Activated CD4-positive, alpha-beta memory T cell treated with anti-CD3 and anti-CD28 coated beads for 36 hours (primary cell): ENCODE measurements at places on chromosomes 4 and X. TPM values are rescaled to one million over a fixed set of nuclear protein-coding genes. Genes with fewer than 3 reads are reported as not detected.

The MMGT1 gene
- 21.4 TPM for total RNA-seq

The HELT gene
- total RNA-seq = not detected

The AFP gene
- not detected for total RNA-seq

The AMER1 gene
- 2.7 TPM for total RNA-seq

The RAB9B gene
- total RNA-seq = 0.57 TPM

The YY2 gene
- 0.78 TPM for total RNA-seq

DNA sequence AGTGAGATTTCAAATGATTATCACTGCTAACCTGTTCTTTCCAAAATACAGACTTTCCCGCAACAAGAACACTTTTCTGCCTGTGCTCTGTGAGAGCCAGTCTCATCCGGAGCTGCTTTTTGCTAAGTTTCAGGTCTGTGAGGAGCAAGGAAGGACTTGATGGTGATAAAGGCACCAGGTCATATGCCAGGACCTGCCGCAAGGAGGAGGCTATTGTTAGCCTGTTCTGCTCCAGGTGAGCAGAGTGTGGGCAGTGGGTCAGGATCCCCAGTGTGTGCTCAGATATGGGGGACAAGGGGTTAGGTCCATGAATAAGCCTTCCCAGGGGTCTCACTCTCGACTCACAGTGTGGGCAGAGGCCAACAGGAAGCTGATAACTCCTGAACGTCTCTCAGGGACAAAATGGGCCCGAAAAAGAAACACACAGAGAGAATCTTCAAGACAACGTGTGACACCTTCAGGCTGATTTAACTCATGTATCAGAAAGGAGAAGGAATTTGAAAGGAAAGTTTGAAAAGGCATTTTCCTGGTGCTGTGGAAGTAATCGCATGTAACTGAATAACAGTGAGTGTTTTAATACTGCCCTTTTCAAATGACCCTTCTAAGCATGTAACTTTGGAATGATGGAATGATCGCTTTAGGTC lies 57.7 kb upstream of the PDLIM3 start:
- H3K4me3 ChIP-seq = no peak overlapping the region
- no peaks in the 10 kb centered on the region for H3K36me3 ChIP-seq
- DNase-seq = no peak
- peaks cover 23% of the 10 kb centered on the region for H3K27me3 ChIP-seq
- peaks cover 5% of the 10 kb centered on the region for H3K4me1 ChIP-seq

GRCh38 chr4:37219242-37219641 lies 25.3 kb upstream of the NWD2 start:
- H3K4me3 ChIP-seq = no peak overlapping the region
- DNase-seq = no peak
- H3K36me3 ChIP-seq = no peaks in the 10 kb centered on the region
- no peaks in the 10 kb centered on the region for H3K27me3 ChIP-seq
- no peak overlapping the region for H3K27ac ChIP-seq
- H3K4me1 ChIP-seq = no peaks in the 10 kb centered on the region

GRCh38 chr4:106246441-106246840 lies 69.6 kb downstream of the TBCK start:
- no peaks in the 10 kb centered on the region for H3K27me3 ChIP-seq
- DNase-seq = no peak
- no peak overlapping the region for H3K4me3 ChIP-seq
- H3K36me3 ChIP-seq = peaks cover 31% of the 10 kb centered on the region
- H3K27ac ChIP-seq = no peak overlapping the region
- H3K4me1 ChIP-seq = no peaks in the 10 kb centered on the region

- H3K4me3 ChIP-seq = no peak overlapping the region
- H3K27me3 ChIP-seq = peaks cover 12% of the 10 kb centered on the region
- H3K27ac ChIP-seq = no peak overlapping the region
- no peaks in the 10 kb centered on the region for H3K36me3 ChIP-seq
- no peaks in the 10 kb centered on the region for H3K4me1 ChIP-seq
- no peak for DNase-seq
These were observed 47.7 kb downstream of the ING2 start for GRCh38 chr4:183552274-183553146.

DNA sequence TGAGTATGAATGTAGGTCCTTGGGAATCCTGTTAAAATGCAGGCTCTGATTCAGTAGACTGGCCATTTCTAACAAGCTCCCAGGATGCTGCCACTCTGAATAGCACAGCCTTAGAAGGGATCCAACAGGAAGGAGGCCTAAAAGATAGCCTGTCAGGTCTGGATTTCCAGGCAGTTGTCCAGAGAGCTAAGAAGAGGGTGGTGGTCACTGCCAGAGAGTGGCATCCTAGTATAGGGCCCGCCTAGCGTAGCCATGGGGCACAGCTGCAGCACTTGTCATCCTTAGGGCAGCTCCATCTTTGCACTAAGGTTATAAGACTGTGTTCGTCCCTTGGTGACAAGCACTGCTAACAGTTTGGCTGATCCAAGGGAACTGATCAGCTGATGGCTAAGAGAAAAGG lies 20.5 kb upstream of the NUP54 start:
- no peaks in the 10 kb centered on the region for H3K4me1 ChIP-seq
- no peak for DNase-seq
- no peak overlapping the region for H3K27ac ChIP-seq
- no peaks in the 10 kb centered on the region for H3K27me3 ChIP-seq
- peaks cover 5% of the 10 kb centered on the region for H3K36me3 ChIP-seq

DNA sequence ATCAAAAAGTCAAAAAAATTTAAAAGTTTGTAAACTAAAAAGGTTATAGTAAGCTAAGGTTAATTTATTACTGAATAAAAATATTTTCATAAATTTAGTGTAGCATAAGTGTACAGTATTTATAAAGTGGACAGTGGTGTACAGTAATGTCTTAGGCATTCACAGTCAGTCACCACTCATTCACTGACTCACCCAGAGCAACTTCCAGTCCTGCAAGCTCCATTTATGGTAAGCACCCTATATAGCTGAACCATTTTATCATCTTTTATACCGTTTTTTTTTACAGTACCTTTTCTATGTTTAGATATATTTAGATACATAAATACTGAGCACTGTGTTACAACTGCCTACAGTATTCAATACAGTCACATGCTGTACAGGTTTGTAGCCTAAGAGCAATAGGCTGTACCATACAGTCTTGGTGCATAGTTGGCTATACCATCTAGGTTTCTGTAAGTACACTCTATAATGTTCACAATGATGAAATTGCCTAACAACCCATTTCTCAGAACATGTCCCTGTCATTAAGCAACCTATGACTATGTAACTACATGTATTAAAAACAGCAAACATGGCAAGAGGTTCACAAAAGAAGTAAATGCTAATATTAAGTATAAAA lies 18.6 kb downstream of the ACSL4 start:
- no peak overlapping the region for H3K27ac ChIP-seq
- no peaks in the 10 kb centered on the region for H3K36me3 ChIP-seq
- peaks cover 42% of the 10 kb centered on the region for H3K4me1 ChIP-seq
- no peak overlapping the region for H3K4me3 ChIP-seq
- DNase-seq = no peak

DNA sequence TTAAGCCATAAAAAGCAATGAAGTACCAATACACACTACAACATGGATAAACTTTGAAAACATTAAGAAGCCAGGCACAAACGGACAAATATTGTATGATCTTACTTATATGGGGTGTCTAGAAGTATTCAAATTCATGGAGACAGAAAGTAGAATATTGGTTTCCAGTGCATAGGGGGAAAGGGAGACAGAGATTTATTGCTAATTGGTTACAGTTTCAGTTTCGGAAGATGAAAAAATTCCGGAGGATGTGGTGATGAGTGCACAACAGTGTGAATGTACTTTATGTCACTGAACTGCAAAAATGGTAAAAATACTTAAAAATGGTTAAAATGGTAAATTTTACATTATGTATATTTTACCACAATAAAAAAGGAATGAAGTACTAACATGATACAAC lies 5.1 kb upstream of the PRDX4 start:
- no peak for DNase-seq
- H3K27me3 ChIP-seq = no peaks in the 10 kb centered on the region
- H3K4me3 ChIP-seq = peak overlapping the region; percentile 24

DNA sequence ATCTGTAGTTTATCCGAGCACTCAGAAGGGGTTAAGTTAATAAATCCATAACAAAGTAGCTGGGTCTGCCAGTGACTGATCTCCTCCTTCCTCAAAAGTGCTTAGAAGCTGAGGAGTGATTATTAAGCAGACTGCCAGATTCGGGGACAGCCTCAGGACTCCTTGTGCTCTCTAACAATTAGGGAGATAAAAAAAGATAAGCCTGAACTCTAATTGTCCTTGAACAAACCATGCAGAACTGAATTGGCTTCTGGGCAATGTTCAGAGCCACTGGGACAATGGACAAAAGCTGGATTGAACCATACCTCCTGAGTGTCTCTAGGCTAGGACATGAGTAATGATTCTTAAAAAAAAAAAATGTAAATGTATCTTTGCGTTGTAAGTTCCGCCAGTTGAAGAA lies 22.7 kb upstream of the GRPR start:
- no peak overlapping the region for H3K4me3 ChIP-seq
- peaks cover 4% of the 10 kb centered on the region for H3K27me3 ChIP-seq
- DNase-seq = no peak

DNA sequence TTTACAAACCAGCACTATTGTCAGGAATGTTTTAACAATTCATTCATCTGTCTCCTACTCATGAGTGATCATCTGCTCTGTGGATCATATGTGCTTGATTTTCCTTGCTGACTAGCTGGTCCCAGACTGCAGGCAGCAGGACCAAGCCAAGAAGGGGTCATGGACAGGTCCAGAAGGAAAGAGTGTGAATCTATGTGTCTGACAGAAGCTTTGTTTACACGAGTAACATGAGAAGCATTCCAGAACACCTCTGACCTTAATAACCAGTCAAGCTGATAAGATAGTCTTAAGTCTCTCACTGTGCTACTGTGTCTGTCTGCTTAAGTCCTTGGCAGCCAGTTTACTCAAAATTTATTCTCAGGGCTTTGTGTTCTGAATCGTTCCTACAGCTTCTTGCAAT lies 39.0 kb downstream of the GUCY1A1 start:
- no peak for DNase-seq
- no peaks in the 10 kb centered on the region for H3K4me1 ChIP-seq
- H3K4me3 ChIP-seq = no peak overlapping the region
- no peak overlapping the region for H3K27ac ChIP-seq
- H3K36me3 ChIP-seq = no peaks in the 10 kb centered on the region

DNA sequence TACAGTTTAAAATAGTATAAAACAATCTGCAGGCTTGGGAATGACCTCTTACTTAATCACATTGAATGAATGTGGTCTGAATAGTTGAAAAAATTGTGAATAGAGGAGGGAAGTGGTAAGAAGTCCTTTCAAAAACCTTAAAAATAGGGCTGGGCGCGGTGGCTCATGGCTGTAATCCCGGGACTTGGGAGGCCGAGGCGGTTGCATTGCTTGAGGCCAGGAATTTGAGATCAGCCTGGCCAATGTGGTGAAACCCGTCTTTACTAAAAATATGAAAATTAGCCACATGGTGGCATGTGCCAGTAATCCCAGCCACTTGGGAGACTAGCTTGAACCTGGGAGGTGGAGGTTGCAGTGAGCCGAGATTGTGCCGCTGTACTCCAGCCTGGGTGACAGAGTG lies 36.5 kb downstream of the HERC3 start:
- H3K27me3 ChIP-seq = no peaks in the 10 kb centered on the region
- DNase-seq = no peak
- no peak overlapping the region for H3K27ac ChIP-seq
- peaks cover 27% of the 10 kb centered on the region for H3K36me3 ChIP-seq
- no peak overlapping the region for H3K4me3 ChIP-seq
- peaks cover 29% of the 10 kb centered on the region for H3K4me1 ChIP-seq

GRCh38 chr4:124846306-124846705 lies 133.8 kb upstream of the ANKRD50 start:
- no peaks in the 10 kb centered on the region for H3K36me3 ChIP-seq
- H3K4me3 ChIP-seq = no peak overlapping the region
- H3K27me3 ChIP-seq = no peaks in the 10 kb centered on the region
- H3K4me1 ChIP-seq = no peaks in the 10 kb centered on the region
- no peak overlapping the region for H3K27ac ChIP-seq
- no peak for DNase-seq
